ENCODE measurements at places on chromosomes 11 and 22.

DNA sequence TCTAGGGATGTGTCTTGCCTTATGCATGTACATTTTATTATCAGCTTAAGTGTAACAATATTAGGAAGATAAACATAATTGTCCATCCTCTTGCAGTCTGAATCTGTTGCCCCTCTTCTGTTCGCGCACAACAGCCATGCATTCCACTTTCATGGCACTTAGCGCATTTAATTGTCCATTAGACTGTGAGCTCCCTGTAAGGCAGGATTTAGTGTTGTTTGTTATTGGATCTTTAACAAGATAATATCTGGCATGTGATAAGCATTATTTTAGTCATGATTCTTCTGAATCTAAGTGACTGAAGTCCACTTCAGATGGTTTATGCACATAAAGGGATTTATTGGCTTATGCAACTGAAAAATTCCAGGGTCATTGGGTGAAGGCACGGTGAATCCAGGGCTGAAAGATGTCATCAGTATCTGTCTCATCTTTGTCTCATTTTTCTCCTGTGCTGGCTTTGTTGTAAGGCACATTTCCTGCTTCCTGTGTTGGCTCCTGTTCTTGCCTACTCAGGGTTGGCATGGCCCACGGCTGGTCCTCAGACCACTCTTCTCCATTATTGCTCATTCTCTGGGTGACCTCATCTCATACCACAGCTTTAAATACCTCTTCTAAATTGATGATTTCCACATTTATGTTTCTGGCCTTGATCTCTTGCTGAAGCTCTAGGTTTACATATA, 37.6 kb downstream of the ATXN10 start:
- DNase-seq: no peak

GRCh38 chr11:130691581-130691980, 224.7 kb downstream of the SNX19 start:
- DNase-seq: no peak

DNA sequence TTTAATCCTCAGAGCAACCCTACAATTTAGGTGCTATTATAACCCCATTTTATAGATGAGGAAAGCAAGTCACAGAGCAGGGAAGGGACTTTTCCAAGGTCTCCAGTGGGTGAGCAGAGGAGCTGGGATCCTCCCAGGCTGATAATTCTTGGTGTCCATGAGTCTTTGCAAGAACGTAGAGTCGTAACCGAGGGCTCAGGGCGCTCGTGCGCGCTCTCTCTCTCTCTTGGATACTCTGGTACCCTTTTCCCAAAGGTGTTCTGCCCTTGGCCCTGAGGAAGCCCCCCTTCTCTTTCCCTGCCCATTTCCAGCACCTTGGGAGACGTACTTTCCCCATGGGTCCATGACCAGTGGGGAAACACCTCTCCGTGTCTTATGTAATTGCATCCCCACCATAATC, 5.2 kb upstream of the ZP1 start:
- no peak for DNase-seq

- no peak for DNase-seq
Measured at GRCh38 chr11:110929129-110929528, 216.9 kb upstream of the ARHGAP20 start.

GRCh38 chr22:42769574-42770447, 49.1 kb upstream of the A4GALT start:
- DNase-seq: peak; percentile 89

- no peak for DNase-seq
Measured at GRCh38 chr11:117670443-117670842, 126.6 kb downstream of the DSCAML1 start.

DNA sequence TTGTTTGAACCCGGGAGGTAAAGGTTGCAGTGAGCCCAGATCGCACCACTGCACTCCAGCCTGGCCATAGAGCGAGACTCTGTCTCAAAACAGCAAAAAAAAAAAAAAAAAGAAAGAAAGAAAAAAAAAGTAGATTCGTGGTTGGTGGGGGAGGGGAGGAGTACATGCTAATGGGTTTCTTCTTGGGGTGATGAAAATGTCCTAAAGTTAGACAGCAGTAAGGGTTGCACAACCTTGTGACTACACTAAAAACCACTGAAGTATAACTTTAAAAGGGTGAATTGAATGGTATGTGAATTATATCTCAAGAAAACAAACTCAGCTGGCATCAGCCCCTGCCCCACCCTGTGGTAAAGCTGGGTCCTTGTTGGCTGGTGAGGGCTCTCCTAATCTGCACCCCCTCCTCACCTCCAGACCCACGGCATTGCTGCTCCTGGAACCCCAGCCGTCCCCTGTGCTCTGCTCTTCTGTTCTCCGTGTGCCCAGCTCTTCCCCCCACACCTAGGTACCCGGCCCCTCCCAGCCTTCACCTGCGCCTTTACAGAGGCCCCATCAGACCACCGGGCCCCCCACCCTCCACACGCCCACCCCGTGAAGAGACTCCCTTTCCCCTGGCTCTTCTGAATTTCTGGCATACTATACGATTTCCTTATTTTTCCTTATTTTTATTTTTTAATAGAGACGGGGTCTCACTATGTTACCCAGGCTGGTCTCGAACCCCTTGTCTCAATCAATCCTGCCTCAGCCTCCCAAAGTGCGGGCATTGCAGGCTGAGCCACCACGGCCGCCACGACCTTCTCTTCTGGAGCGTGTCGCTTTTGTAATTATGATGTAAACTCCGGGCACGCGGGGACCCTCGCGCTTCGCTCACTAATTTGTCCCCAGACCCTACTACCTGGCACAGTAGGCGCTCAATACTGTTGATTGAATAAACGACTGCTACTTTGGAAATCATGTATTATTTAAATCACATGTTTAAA, 924 bp upstream of the FADD start:
- DNase-seq: no peak

GRCh38 chr11:12099132-12099873, 11.1 kb upstream of the MICAL2 start:
- DNase-seq: no peak

DNA sequence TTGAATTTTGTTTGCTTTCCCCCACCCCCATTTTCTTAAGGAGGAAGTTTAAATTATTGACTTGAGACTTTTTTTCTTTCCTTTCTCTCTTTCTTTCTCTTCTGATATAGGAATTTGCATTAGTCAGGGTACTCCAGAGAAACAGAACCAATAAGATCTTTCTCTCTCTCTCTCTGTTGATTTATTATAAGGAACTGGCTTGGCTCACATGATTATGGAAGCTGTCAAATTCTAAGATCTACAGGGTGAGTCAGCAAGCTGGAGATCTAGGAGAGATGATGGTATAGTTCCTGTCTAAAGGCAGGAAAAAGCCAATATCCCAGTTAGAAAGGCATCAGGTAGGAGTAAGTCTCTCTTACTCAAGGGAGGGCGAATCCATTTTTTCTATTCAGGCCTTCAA, 64.0 kb downstream of the CCDC81 start:
- no peak for DNase-seq

DNA sequence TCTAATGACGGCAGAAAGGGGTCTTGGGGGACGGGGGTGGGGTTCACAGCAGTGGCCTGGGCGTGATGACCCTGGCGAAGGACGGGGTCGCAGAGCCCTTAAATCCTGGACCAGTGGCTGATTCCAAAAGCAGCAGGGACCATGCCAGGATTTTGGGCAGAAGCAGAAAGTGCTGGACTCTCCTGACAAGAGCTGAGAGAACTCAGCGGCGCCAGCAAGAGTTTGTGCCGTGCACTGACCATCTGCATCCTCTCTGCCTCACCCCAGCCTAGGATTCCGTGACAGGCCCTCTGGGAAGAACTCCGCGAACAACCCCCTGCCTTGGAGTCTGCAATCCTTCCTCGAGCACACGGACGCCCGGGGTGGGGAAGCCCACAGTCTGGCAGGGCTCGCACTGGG, 644 bp upstream of the NDUFV1 start:
- DNase-seq: no peak

DNA sequence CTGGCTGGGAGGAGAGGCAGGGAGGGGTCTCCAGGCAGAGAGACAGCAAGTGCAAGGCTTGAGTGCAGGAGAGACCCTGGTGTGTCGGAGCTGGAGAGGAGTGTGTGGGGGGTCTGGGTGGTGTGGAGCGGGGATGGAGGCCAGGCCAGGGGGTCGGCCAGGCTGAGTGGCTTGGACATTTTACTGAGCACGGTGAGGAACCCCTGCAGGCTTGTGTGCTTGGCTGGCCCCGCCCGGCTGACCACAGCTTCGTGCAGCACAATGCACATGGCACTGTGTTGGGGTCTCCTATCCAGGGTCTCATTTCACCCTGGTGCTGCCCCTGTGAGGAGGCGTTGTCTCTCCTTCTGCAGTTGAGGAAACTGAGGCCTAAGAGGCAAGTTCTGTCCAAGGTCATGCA, 5.6 kb downstream of the MYEOV start:
- no peak for DNase-seq
